ENCODE measurements at places on chromosomes 3 and 15.
A peak's percentile ranks its signal among the peaks of the same experiment; 100 is the strongest.

DNA sequence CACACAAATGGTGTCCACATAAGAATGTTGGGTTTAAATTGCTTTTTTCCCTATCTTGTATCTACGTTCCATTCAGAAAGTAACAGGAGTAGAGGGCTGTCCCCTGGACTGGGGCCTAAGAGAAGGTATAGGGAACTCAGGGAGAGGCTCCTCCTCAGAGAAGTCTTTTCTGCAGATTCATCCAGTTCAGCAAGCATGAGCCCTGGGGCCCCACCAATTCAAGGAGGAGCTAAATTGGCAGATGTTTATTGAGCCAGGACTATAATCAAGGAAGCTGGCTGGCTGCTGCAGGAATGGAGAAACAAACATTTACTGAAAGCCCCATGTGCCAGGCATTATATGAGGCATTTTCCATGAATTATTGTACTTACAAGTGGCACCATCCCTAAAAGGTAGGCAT, 22.1 kb upstream of the LARS2 start:
- no peak for DNase-seq

GRCh38 chr3:67362686-67363085, 291.7 kb downstream of the SUCLG2 start:
- DNase-seq = no peak

DNA sequence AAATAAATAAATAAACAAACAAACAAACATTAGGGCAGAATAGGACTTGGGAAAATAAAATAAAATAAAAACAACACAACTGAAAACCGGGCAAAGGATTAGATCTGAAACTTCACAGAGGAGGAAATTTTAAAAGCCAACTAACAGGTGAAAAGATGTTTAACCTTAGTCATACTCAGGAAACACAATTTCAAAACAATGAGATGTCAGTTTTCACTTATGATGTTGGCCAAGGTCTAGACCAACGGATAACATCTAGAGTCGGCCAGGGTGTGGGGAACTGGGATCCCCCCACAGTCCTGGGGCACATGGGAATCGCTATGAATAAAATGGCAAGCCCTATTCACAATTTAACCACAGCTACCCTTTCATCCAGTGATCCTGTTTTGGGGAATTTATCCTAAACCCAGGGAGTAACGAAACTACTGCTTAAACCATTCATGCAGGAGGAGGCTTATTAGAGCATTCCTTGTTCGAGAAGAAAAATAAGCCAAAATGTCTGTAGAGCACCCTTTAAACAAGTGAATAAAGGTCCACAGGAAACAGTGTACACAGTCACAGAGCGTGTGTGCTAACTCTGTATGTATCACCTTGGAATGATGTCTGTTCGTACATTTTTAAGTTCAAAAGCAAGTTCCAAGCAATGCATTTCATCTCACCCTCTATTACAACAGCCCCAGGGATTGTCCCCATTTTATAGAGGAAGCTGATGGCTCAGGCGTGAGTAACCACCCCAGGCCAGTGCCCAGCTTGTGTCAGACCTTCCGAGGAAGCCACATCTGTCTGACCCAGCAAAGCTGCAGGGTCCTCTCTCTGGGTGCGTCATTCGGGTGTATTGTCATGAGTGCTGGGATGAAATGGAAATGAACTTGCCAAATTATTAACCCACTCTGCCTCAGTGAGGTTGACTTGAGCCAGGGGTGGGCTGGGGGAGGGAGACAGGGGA, 6.3 kb upstream of the ANPEP start:
- no peak for DNase-seq

- DNase-seq = no peak
Measured at GRCh38 chr3:82100378-82100777, 338.9 kb upstream of the GBE1 start.

GRCh38 chr15:77819851-77820728, 187.4 kb upstream of the LINGO1 start:
- DNase-seq = no peak

GRCh38 chr3:152671446-152672319, 163.2 kb upstream of the P2RY1 start:
- DNase-seq = no peak

DNA sequence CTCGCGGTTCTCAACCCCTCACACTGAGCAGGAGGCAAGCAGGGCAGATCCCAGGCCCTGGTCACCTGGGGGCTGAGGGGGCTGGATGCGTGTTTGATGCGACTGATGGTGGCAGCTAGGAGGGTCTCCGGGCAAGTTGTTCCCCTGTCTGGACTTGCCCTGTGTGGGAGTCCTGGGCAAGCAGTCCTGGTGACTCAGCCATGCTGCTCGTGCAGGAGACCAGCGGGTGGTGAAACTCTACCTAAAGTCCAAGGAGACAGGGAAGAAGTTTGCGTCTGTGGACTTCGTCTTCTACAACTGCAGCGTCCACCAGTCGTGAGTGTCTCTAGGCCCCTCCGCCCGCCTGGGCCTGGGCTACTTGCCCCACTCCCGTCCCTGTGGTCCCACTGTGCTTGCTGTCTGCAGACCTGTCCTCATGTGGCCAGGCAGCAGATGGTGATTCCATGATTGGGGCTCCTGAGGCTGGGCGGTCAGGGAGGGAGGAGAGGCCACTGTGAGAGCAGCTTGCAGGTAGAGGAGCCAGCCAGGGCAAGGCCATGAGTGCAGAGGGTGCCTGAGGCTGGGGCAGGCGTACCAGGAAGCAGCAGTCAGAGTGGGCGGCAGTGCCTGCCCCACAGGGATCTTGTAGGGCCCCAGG, 23.1 kb downstream of the PLXNA1 start:
- no peak for DNase-seq

DNA sequence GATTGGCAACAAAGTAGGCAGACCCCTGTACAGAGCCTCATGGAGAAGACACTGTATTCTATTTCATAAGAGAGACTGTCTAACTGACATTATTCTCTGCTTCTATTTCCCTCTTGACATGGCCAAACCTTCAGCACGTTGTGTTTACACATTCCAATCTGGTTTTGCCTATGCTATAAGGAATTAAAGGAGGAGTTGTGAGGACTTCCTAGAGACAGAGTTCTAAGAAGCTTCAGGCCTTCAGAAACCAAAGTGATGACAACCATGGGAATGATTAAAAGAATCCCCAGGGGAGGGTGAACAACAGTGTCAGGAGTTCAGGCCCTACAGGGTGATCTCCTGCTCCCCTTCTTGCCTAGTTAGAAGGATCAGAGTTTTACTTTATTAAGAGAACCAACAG, 44.9 kb upstream of the CAPN7 start:
- no peak for DNase-seq

- DNase-seq = no peak
Measured at GRCh38 chr3:106228271-106228670, 359.5 kb upstream of the CBLB start.

DNA sequence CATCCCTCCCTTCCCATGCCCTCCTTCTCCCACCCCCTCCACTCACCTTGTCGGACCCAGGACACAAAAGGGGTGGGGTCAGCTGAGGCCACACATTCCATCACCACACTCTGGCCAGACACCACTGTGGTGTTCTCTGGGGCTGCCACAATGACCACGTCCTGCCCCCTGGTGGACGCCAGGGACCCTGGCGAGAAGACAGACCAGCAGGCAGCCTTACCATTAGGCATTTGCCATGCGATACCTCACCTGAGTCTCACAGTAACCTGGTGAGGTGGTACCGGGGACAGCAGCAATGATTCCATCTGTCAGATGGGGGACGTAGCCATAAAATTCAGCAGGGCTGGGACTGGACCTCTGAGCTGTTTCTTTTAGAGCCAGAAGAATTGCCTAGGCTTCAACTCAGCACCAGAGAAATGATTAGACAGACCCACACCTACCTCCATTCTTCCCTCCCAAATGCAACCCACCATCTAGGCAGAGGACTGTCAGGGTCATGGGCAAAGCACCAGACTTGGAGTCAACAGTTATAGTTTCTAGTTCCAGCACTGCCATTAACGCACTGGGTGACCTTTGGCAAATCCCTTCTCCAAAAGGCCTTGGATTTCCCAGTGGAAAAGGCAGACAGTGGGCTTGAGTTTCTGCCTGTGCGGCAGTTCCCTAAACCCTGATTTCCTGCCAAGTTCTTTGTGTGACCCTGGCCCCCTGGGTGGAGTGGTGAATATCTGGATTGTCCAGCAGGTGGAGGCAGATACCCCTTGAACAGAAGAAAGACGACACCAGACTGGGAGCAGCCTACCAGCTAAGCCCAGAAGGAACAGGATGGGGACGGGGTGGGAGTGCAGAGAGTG, 21.8 kb downstream of the IGDCC4 start:
- DNase-seq = peak; percentile 35

DNA sequence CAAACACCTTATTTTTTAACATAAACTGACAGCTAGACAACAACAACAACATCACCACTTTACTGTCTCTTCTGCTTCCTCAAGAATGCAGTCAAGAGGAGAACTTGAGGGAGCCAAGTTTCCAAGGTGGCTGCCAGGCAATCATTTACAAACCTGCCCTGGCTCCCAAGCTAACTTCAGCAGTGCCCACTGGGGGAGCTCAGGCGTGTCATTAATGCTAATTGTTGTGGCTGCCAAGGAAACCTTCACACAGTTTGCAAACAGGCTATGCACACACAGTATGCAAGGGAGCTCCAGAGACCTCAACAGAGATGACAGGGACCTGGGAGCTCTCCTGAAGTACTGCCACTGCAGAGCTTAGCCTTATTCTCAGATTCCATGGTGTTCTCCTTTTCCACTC, 2.1 kb downstream of the DZIP1L start:
- no peak for DNase-seq

GRCh38 chr3:45059132-45059531, 33.0 kb downstream of the CLEC3B start:
- no peak for DNase-seq

DNA sequence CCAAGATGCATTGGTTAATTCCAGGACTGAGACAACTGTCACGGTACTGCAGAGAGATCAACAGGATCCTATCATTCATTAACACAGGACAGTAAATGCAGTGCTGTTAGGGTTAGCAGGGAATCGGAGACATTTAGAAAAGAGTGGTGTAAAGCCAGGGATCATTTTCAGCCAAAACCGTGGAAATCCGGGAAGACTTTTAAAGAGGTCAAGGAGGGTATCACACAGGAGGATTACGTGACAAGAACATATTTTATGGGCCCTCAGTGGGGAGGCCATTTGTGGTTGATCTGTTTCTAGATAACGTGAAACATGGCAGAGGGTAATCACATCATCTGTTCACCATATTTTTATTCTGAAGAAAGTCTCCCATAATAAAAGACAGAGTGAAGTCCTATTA, 216.1 kb downstream of the PTPRG start:
- DNase-seq = no peak

GRCh38 chr3:133293397-133294110, 106.3 kb upstream of the BFSP2 start:
- DNase-seq = no peak

GRCh38 chr3:133987136-133987535, 42.6 kb downstream of the SLCO2A1 start:
- no peak for DNase-seq

DNA sequence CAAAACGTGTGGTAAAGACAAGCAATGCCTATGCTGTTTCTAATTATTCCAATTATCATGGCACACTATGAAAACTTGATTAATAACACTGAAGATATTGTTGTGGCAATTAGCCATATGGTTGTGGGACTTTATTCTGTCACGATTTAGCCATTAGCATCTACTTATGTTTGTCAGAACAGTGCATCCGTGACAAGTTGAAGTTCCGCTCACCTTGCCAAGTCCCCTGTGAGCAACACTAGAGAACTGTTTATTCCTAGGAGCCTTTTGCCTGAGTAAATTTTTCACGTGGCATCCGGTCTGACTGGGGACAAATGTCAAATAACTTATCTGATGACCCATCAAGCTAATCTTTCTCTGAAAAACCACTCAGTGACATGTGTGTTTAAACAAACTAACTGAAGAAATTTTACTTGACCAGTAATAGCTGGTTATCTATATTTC, 403.3 kb downstream of the TBC1D5 start:
- no peak for DNase-seq

GRCh38 chr15:68629519-68630210, 50.9 kb downstream of the CORO2B start:
- DNase-seq = no peak

DNA sequence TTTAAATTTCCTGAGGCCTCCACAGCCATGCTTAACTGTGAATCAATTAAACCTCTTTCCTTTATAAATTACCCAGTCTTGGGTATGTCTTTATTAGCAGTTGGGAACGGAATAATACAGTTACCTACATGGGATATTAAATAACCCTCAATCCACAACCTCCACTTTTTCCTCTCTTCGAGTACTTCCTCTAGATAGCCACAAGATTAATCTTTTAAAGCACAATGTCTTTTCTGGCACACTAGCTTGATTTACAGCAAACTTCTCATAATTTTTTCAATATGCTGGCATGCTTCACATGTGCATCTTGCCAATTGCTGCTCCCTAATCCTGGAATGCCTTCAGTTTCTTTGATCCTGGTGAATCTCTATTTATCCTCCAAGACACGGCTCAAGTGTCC, 92.2 kb downstream of the P2RY1 start:
- no peak for DNase-seq

- no peak for DNase-seq
Measured at GRCh38 chr15:35958975-35959374, 413.0 kb upstream of the DPH6 start.

- no peak for DNase-seq
Measured at GRCh38 chr3:144923046-144923775, 951.6 kb downstream of the DIPK2A start.
